ENCODE measurements at places on chromosomes 2 and 18. TPM values are rescaled to one million over a fixed set of nuclear protein-coding genes. Genes with fewer than 3 reads are reported as not detected.

Gene LDLRAD4
- 5.7 TPM for total RNA-seq

Gene IL1R2
- 2.7 TPM for total RNA-seq

Gene GREB1
- total RNA-seq: 8.3 TPM

GRCh38 chr18:59055345-59056032 is 84.2 kb upstream of the SEC11C start:
- no peak for DNase-seq

DNA sequence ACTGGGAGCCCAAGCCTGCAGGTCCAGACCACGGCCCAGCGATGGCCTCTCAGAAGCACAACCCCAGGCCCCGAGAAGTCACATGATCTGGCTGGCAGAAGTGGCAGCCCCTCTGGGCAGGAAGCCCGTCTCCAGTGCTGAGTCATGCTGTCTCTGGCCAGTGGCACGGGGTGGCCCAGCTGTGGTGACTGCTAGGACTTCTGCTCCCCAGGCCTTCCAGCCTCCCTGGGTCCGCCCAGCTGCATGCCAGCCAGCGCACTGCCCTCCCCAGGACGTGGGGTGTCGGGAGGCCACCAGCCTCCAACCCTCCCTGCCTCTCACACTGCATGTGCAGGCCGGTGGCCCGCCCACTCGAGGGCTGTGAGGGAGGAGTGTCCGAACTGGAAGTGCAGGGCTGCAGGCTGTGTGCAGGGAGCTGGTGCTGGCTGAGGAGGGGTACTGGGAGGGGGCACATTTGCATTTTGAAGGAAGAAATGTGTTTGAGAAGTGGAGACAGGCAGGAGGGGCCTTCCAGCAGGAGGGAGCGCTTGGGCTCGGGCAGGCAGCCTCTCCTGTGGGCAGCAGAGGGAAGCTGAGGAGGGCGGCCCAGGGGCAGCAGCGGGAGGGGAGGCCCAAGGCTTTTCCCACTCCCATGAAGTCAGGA is 17.0 kb upstream of the HPCAL1 start:
- DNase-seq: peak; percentile 86

DNA sequence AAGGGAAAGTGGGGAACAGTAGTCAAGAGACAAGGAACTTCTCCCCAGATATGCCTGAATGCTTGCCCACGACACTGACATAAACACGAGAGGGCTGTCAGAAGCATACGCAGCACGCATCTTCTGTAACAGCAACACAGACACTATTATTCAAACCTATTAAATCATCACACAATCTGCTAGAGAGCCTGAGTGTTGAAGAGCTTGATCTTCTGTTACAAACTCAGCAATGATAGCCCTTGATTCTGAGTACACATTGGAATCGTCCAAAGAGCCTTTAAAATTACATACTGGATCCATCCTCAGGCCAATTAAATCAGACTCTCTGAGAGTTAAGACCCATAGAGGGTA is 111.6 kb downstream of the ZNF521 start:
- no peak for DNase-seq

DNA sequence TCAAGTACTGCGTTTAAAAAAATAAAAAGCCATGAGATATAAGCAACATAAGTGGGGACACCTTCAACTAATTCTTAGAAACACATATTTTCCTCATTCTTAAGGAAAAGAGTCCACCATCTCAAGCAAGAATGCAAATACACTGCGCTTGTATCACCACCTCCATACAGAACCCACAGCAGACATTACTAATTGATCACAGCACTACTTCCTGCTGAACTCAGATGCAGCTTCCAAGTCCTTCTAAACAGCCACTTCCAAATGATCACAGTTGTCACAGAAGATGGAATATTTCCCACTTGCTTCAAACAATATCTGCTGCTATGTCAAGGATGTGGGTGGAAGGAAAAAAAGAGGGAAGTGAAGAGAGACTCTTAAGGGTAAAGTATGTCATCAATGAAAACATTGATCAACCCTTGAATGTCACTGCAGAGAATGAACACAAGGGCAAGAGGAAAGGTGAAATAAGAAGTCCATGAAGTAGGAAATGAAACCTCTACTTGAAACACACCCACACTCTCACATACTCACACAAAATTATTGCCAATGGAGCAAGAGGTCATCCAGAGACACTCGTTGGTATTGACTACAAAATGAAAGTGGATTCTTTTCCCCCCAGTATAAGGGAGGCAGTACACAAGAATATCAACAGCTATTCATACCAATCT is 22.1 kb downstream of the TGFA start:
- DNase-seq: no peak

GRCh38 chr2:126776692-126777619 is 121.0 kb downstream of the GYPC start:
- DNase-seq: peak; percentile 84

DNA sequence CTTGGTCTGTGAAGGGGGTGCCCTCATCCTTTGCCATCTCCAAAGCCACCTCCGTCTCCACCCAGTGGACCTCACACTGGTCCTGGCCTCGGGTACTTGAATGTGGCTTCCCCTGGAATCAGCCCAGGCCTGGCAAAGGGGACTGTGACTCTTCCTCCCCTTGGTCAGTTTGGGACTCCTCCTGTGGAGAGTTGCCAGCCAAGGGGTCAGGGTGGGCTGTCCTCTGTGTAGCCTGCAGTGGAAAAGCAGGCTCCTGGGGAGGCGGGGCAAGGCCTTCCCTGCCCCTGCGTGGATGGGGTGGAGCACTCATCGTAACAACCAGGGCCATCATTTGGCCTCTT is 59.8 kb downstream of the INHBB start:
- DNase-seq: no peak

- no peak for DNase-seq
Measured at GRCh38 chr2:26757873-26758789, 6.0 kb upstream of the SLC35F6 start.

Measured in psoas muscle (tissue), 8 donors.